Thoracic aorta (tissue), 2 donors: ENCODE measurements at places on chromosomes 13 and 19. TPM values are rescaled to one million over a fixed set of nuclear protein-coding genes. Genes with fewer than 3 reads are reported as not detected.
A peak's percentile ranks its signal among the peaks of the same experiment; 100 is the strongest.

Gene APOC1
- total RNA-seq = 12.3 TPM

GRCh38 chr13:113413178-113413897, 40.0 kb downstream of the ADPRHL1 start:
- DNase-seq = peak; percentile 31

GRCh38 chr13:26376430-26376829, 122.5 kb downstream of the CDK8 start:
- no peak for DNase-seq

Gene HSH2D
- not detected for total RNA-seq

GRCh38 chr13:98483601-98484288, 93.2 kb downstream of the STK24 start:
- DNase-seq = no peak

DNA sequence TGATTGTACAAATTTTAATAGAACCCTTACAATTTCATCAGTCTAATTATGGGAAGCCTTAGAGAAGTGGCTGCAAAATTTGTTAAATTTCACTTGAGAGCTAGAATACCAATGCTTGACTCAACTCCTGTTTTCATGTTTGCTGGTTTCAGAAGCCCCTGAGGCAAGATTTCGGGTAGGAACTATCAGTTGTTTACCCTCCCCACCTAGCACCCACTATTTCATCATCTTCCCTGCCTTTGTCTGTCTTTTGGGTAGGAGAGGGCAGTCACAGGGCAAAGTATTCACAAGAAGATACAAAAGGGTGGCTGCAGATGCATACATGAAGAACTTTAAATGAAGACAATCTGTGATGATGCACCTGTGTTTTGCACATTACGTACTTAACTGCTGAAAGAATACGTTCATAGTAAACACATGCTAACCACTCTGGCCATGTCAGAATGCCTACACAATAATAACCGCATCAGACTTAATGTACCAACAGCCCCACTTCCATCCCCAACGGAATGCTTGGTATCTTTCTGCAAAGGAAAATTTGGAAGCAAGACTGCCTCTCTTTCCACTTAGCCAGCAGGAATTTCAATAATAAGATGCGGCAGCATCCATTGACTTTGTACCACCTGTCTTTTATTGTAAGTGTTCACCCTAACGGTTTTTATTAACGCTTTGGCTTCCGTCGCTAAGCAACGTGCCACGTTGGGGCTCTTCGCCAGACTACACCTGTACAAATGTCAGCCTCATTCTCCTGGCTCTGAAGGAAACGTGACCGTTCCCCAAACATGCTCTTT, 30.4 kb downstream of the TPT1 start:
- no peak for DNase-seq

Gene FLT1
- 44.6 TPM for total RNA-seq

DNA sequence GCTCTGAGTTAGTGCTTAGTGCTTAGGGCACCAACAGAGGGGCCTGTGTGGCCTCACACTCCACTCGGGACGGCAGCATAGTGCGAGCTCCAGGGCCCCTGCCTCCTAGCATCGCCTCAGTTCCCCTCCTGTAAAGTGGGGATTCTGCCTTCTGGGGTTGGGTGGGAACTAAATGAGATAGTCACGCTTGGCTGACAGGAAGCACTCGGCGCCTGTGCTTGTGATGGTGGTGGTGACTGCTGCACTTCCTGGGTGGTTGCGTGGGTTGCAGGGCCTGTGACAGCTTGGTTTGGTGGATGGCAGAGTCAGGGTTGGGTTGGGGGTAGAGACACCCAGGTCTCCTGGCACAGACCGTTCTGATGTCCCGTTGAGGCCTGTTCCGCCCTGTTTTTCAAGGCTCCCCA, 7.7 kb downstream of the PLEKHF1 start:
- DNase-seq = no peak

GRCh38 chr13:108859197-108860012, 230.0 kb downstream of the MYO16 start:
- DNase-seq = no peak

Gene SBK3
- total RNA-seq = not detected

Gene NLRP9
- not detected for total RNA-seq

DNA sequence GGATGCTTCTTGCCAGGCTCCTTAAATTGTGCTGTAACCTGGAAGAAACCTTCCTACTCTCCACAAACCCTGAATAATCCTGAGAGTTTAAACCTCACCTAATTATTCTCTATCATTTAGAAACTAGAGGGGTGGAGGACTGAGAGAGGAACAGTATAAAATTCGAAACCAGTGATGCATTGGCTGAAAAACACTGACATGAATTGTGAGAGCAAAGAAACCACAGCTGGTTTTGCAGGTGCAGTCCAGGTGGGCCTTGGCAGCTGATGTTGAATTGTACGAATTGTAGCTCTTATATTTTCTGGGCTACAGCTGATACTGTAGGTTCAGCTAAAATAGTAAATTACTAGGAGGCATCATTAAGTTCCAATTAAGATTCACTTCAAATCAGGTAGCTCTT, 227.0 kb upstream of the SLITRK5 start:
- no peak for DNase-seq

Gene ZNF599
- total RNA-seq = 6.4 TPM

Gene APOC4
- not detected for total RNA-seq

- no peak for DNase-seq
These were observed 530.6 kb upstream of the SPRY2 start for GRCh38 chr13:80871481-80871880.

DNA sequence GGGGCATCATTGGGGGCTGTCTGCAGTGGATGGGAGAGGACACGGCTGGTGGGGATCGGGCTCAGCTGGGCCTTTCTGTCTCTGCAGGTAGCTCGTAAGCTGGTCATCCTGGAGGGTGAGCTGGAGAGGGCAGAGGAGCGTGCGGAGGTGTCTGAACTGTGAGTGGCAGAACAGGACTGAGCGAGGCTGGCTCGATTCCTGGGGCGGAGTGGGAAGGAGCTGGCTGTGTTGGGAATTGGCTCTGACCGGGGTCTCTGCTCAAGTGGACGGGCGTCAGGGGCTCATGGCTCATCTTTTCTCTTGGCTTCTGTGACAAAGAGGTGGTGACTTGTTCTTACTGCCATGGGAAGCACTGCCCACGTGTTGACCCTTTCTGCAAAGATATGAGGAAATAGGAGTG, 11.6 kb downstream of the TPM4 start:
- no peak for DNase-seq

Gene NLRP4
- total RNA-seq = not detected

DNA sequence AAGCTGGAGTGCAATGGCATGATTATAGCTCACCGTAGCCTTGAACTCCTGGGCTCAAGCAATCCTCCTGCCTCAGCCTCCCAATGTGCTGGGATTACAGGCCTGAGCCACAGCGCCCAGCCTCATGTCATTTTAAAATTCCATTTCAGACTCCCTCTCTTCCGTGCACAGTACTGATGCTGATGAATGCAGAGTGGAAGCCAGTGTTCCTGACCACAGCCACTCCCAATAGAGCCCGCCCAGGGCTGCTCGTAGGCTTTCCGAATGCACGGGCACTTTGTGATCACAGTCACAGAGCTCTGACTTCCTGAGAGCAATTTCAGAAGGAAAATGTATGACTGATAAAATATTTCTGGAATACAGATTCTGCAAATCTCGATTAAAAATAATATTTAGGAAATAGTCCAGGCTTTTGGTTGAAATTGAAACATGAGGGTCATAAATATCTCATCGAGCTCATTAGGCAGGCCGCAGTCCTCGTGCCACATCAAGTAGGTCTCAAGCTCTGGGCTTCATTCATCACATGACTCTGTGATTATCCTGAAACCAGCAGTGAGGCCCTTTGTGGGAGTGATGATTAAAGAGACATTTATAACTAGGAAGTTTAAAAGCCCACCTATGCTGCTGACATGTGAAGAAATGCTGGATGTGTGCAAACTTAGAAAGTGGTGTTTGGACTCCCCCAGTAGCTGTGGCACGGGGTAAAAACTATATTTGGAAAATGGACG, 38.9 kb upstream of the AMER2 start:
- no peak for DNase-seq

DNA sequence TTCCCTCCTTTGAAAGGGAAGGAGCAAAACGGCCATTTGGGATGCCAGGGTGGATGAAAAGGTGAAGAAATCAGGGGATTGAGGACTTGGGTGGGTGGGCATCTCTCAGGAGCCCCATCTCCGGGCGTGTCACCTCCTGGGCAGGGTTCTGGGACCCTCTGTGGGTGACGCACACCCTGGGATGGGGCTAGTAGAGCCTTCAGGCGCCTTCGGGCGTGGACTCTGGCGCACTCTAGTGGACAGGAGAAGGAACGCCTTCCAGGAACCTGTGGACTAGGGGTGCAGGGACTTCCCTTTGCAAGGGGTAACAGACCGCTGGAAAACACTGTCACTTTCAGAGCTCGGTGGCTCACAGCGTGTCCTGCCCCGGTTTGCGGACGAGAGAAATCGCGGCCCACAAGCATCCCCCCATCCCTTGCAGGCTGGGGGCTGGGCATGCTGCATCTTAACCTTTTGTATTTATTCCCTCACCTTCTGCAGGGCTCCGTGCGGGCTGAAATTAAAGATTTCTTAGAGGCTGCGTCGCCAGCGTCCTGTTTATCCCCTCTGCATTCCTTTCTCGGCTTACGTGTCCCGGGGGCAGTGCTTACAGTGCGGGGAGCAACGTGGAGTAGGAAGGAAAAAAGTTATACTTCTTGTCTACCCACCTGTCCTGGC, 15.2 kb upstream of the S1PR4 start:
- DNase-seq = no peak

- no peak for DNase-seq
These were observed 822.5 kb upstream of the SLITRK5 start for GRCh38 chr13:86848716-86849115.

Gene CCDC106
- total RNA-seq = 14.8 TPM

DNA sequence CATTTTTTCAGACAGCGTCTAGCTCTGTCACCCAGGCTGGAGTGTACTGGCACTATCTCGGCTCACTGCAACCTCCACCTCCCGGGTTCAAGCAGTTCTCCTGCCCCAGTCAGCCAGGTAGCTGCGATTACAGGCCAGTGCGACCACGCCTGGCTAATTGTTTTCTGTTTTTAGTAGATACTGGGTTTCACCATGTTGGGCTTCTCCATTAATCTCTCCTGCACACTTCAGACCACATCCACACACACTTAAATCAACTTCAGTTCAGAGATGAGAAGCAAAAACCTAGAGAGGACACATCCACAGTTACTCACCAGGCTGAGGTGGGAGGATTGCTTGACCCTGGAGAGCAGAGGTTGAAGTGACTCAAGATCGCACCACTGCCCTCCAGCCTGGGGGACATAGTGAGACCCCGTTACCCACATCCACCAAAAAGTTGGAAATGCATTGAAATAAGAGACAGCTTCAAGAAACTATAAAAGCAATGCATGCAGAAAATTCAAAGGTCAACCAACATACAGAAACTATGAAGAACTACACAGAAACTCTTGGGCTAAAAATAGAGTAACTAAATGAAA, 42.3 kb downstream of the ZNF611 start:
- DNase-seq = no peak

Gene GJB6
- not detected for total RNA-seq

DNA sequence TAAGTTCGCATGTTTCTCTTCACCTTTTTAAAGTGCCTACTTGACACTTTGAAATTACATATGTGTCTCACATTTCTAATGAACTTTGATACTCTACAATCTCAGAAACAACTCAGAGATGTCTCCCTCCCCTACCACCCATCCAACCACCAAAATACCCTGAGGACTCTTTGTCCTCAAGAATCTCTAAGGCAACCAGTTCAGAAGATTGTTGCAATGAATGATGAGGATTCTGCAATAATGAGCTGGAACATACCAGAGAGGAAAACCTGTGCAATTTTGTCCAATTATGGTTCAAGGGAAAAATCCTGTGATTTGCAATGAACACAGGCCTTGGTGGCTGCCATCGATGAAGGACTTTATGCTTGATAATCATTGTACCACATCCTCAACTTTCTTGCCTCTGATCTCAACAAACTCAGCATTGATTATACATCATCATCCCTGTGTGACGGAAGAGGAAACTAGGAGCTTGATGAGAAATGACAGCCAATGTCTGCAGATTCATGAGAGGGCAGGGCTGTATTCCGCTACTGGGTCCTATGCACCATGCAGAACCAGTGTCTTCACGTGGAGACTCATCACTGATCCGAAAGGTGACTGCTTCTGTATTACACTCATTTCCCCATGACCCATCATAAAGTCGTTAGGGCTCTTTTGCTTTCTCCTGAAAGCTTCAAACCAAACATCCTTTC, 1.1 kb downstream of the FPR1 start:
- DNase-seq = no peak

DNA sequence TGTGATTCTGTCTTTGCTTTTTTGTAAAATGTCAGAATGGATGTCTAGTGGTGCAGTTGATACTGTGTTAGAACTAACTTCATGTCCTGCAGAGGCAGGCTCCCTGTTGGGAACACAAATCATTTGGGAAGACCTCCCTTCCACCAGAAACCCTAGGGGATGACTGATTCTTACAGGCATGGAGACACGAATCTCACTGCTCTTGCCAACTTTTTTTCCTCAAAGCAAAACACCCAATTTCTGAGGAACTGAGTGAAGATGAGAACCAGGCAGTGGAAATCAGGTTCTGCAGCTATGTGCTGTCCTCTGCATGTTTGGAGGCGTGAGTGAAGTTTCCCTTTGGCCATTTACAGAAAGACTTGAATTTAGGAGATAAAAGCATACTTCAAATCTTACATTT, 87.5 kb upstream of the CSNK1A1L start:
- DNase-seq = no peak

DNA sequence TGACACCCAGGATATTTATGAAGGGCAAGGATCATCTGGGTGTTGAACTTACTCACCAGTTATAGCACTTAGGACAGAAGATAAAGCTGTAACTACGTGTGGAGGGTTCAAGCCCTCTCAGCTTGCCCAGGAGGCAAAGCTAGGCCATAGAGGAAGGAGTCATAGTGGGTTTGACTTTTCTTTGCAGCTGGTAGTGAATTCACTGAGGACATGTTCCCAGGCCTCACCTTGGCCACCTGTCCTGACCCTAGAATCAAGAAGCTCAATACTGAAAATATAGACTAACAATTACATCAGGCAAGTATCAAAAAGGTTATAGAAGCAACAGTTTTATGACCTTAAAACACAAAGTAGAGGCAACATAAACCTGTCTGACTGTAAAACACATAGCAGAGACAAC, 1207.7 kb downstream of the SLITRK1 start:
- DNase-seq = no peak

DNA sequence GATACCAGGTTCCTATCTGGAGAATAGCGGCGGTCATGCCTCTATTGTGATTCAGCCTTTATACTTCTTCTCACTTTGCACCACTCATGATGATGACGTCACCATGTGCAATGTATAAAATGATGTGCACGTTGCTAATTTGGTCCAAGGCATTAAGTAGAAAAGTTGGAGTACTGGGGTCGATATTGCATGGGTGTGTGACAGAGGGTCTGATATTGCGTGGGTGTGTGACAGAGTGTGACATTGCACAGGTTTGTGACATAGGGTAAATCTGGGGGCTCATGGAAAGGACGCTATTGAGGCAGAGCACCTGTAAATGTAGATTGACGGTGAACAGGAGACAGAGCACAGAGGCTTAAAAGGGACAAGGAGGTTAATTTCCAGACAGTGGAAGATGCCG, 4.5 kb upstream of the VN1R4 start:
- no peak for DNase-seq
